ENCODE measurements at places on chromosomes 5 and 9. TPM values are rescaled to one million over a fixed set of nuclear protein-coding genes. Genes with fewer than 3 reads are reported as not detected.

Gene PCDHB15
- 1.1 TPM for total RNA-seq

Gene MYMK
- not detected for total RNA-seq

- H3K4me3 ChIP-seq = no peak overlapping the region
- DNase-seq = peak; percentile 17
- H3K4me1 ChIP-seq = no peaks in the 10 kb centered on the region
These were observed 67.6 kb downstream of the ARHGEF28 start for GRCh38 chr5:73693573-73694061.

GRCh38 chr9:27538647-27539046 lies 9.0 kb upstream of the MOB3B start:
- H3K36me3 ChIP-seq = no peaks in the 10 kb centered on the region
- no peaks in the 10 kb centered on the region for H3K27me3 ChIP-seq
- no peak overlapping the region for H3K4me3 ChIP-seq

GRCh38 chr5:115480900-115481299 lies 63.7 kb downstream of the FEM1C start:
- DNase-seq = no peak
- H3K27me3 ChIP-seq = no peaks in the 10 kb centered on the region
- H3K36me3 ChIP-seq = no peaks in the 10 kb centered on the region
- H3K4me1 ChIP-seq = no peaks in the 10 kb centered on the region
- H3K27ac ChIP-seq = no peak overlapping the region
- H3K4me3 ChIP-seq = no peak overlapping the region

- H3K4me1 ChIP-seq = no peaks in the 10 kb centered on the region
- H3K27ac ChIP-seq = no peak overlapping the region
- no peaks in the 10 kb centered on the region for H3K36me3 ChIP-seq
- no peaks in the 10 kb centered on the region for H3K27me3 ChIP-seq
- peak; percentile 11 for DNase-seq
These were observed 56.6 kb downstream of the ELAVL2 start for GRCh38 chr9:23769307-23769935.

DNA sequence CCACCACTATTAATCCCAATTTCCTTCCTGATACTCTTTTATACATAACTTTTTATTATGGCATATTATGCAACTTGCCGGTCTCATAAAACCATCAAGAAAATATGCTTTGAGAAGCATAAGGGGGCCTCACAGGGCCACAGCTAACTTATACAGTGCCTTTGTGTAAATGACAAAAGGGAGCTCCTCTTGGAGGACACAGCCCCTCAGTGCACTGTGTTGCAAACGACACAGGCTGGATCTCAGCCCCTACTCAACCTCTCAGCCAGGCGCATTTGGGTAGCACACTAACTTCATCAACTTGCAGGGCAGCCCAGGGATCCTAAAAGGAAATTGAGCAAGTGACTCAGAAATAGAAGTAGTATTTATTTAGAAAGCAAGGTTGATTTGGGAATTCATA lies 35.4 kb downstream of the RIGI start:
- no peaks in the 10 kb centered on the region for H3K4me1 ChIP-seq
- H3K36me3 ChIP-seq = peaks cover 51% of the 10 kb centered on the region
- H3K27ac ChIP-seq = no peak overlapping the region
- no peak overlapping the region for H3K4me3 ChIP-seq
- no peaks in the 10 kb centered on the region for H3K27me3 ChIP-seq
- no peak for DNase-seq

GRCh38 chr9:27471366-27471765 lies 52.7 kb upstream of the IFNK start:
- H3K27me3 ChIP-seq = no peaks in the 10 kb centered on the region
- no peak overlapping the region for H3K4me3 ChIP-seq
- no peak for DNase-seq
- H3K4me1 ChIP-seq = peaks cover 45% of the 10 kb centered on the region
- no peaks in the 10 kb centered on the region for H3K36me3 ChIP-seq

- no peak for DNase-seq
- H3K4me1 ChIP-seq = no peaks in the 10 kb centered on the region
- no peak overlapping the region for H3K4me3 ChIP-seq
- H3K36me3 ChIP-seq = peaks cover 44% of the 10 kb centered on the region
These were observed 11.0 kb downstream of the UBAC1 start for GRCh38 chr9:135950135-135950682.

GRCh38 chr9:109499631-109500410 lies 1.7 kb upstream of the PTPN3 start:
- peak overlapping the region; percentile 28 for H3K27ac ChIP-seq
- no peaks in the 10 kb centered on the region for H3K36me3 ChIP-seq
- H3K27me3 ChIP-seq = peaks cover 40% of the 10 kb centered on the region
- DNase-seq = peak; percentile 72

Data from transverse colon (tissue), 4 donors.